ENCODE measurements at places on chromosomes 13 and 19. TPM values are rescaled to one million over a fixed set of nuclear protein-coding genes. Genes with fewer than 3 reads are reported as not detected.

The SIGLEC8 gene
- total RNA-seq, result not detected

The KPNA3 gene
- total RNA-seq, result 26.3 TPM

The KCNC3 gene
- 0.37 TPM for total RNA-seq

The TLE2 gene
- total RNA-seq, result 55.7 TPM

The CCDC70 gene
- not detected for total RNA-seq

The TYK2 gene
- total RNA-seq, result 463 TPM

The GJB6 gene
- not detected for total RNA-seq

The B9D2 gene
- total RNA-seq, result 9.3 TPM

The RASGRP4 gene
- 19.8 TPM for total RNA-seq

The LRRC63 gene
- total RNA-seq, result not detected

The TUBA3C gene
- total RNA-seq, result not detected

The PLPP2 gene
- total RNA-seq, result 190 TPM

All from transverse colon (tissue), 4 donors.